ENCODE measurements at places on chromosomes 16 and 17.

GRCh38 chr17:4771519-4772234, at the start of gene TM4SF5:
Gene TM4SF5, plus strand, starts transcription at chr17:4771886. Its CDS starts 37 bp downstream, at chr17:4771923.
- no peak for DNase-seq

GRCh38 chr17:57370037-57370581, 113.8 kb downstream of the MSI2 start:
- DNase-seq, result no peak

GRCh38 chr17:42288803-42289610, 709 bp downstream of the STAT5A start:
- no peak for DNase-seq

DNA sequence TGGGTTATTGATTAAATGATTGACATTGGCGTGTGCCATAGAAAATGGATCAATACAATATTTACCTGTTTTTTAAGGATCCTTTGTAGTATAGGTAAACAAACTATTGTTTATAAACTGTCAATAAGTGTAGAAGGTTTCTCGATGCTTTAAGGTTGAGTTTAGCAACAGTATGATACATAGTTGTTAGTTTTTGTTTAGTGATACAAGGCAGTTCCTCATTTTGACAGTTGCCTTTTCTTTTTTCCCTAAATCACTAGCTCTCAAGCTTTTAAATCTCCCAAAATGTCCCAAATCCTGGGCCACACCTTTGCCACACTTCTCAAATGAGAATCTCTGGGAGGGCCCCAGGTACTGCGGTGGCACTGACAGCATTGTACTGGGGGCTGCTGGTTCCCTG, 57.3 kb downstream of the EPN2 start:
- DNase-seq, result no peak

GRCh38 chr17:82043507-82043906, 6.0 kb upstream of the DCXR start:
- DNase-seq, result no peak

GRCh38 chr17:74148446-74148845, 55.0 kb upstream of the RPL38 start:
- no peak for DNase-seq

- no peak for DNase-seq
These were observed 295.4 kb downstream of the TOX3 start for GRCh38 chr16:52251495-52251894.

GRCh38 chr16:58044266-58045019, 18.9 kb downstream of the MMP15 start:
- no peak for DNase-seq

- DNase-seq, result no peak
These were observed 75.9 kb downstream of the LMF1 start for GRCh38 chr16:894841-895240.

DNA sequence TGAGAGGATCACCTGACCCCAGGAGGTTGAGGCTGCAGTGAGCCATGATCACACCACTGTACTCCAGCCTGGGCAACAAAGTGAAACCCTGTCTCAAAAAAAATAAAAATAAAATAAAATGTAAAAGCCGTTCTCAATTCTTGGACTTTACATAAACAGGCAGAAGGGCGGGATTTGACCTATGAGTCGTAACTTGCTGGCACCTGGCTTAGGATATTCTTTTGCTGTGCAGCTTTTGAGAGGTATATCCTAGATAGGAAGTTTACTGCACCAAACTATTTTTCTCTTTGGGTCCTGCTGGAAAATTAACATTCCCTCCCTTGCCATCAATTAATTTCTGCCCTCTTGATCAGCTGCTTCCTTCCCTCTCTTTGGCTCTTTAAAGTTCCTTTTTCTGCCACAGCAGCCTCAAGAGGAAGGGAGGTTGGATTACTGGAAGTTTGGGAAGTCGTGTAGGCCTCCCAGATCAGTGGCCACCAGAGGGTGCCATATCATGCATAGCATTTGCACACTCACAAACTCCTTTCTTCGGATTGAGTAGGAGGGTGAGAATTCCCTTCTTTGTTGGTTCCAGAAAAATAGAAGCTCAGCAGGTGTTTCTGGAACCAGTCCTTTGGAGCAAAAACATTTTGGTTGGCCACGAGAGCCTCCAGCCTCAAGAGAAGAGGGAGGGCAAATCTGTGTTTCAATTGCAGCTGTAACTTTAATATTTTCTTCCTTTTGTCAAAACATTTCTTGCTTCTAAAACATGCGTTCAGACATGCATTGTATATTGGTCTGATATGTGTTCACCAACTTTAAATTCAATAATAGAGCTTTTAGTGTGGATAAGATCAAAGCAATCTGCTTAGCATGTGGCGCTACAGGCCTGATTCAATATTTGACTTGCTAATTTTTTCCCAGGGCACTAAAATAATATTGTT, 147.3 kb downstream of the CCDC182 start:
- no peak for DNase-seq

GRCh38 chr17:74270333-74270732, 3.7 kb upstream of the DNAI2 start:
- no peak for DNase-seq

DNA sequence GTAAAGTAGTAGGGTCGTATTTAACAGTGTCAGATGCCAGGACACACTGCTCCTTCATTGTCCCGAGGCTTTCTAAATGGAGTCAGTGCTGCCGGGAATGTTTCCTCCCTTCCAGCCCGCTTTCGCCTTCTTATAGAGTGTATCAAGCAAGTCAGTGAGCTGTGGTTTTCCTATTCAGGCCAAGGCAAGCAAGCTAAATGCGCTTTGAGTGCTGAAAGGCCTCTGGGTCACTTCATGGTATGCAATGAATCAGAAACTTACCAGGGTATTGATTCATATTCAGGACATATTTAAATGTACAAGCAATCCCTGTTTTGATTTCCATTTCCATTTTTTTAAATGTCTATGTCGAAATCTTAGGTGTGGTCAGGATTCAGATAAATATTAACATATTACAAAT, 327.9 kb upstream of the SOX9 start:
- no peak for DNase-seq

GRCh38 chr17:41894791-41895331, 23.9 kb downstream of the ACLY start:
- DNase-seq, result no peak

DNA sequence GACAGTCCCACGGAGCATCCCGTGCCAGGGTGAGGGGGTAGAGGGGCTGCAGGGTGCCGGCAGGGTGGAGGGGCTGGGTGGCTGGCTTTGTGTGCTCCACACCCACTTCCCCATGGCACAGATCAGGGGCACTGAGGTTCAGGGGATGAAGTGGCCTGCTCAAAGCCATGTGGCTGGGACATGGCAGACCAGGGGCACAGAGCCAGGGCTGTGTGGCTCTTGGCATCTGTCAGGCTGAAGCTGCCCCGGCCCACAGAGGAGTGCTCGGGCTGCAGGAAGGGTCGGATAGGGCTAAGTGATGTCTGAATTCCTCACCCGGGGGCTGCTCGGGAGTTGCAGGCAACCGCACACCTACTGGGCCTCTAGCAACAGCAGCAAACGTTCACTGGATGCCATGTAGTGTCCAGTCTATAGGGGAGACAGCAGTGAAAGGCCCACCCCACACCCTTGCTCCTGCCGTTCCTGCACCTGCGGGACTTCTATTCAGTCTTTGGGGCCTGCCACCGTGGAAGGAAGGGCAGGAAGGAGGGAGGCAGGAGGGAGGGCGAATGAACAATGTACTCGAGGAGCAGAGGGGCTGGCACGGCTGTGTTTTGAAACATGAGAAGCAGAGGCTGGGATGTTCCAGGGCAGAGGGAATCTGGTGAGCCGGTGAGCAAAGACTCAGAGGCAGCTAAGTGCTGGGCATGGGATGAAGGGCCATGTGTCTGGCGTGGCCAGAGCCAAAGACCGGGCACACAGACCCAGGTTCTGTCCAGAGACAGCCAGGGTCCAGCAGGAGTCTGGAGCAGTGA, 15.1 kb downstream of the SLC5A10 start:
- DNase-seq, result no peak

DNA sequence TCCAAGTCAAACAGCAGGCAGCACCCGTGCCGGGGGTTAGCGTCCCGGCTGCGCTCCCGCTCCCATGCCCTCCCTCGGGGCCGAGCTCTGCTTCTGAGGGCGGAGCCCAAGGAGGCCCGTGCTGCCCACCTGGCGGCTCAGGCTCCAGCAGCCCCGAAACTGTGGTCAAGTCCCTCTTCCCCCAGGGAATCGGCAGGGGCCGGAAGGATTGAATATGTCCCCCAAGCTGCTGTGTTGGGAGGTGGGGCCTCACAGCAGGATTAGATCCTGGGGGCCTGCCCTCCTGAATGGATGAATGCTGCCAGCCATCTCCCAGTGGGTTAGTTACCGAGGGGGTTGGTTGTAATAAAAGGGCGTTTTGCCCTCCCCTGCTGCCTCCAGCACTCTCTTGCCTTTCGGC, 33.9 kb downstream of the MAP2K3 start:
- no peak for DNase-seq

DNA sequence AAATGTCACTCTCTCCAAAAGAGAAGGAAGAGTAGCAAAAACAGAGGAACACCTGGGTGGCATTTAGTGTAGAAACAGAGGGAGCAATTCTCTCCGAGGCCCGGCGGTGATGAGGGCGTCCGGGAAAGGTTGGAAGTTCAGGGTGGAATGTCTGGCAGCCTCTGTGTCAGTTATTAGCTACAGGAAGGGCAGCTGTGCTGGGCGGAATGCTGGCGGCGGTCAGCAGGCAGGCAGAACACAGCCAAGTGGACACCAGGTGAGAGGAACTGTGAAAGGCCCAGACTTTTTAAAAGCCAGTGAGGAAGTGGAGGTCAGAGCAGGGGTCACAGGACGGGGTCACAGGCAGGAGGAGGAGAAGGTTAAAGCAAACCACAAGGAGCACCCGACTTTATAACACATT, 238.1 kb downstream of the NTN1 start:
- DNase-seq, result no peak

DNA sequence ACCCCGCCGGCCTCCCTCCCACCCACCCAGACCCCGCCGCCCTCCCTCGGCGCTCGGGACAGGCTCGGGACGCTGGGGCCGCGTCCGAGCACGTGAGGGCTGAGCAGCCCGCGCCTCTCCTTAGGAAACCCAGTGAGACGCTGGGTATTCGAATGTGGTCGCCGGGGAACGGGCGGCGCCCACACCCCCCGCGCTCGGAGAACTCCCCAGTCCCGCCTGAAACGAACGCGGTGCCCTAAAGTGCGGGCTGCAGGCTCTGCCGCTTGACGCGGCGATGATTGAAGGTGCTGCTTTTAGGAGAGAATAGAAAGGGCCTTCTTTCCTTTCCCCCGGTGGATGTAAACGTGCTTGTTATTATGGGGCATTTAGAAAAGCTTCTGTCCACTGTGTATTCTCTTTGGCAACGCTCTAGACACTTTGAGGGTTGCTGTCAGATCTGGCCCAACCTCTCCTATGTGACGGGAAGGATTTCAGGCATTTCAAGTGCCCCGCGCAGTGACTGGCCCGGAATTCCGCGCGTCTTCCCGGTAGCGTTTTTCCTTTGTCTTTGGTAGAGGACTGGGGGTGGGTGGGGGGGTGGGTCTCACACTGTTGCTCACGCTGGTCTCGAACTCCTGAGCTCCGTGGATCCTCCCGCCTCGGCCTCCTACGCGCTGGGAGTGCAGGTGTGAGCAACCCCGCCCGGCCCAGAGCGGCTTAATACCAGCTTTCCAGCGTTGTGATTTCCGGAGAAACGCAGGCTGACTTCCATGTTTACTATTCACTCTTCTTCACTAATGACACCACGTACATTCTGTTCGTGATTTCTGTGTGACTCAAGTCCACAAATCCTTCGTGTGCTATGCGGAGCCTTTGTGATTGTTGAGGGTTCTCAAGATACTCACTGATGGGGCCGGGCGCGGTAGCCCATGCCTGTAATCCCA, 21.8 kb upstream of the FOXK2 start:
- no peak for DNase-seq

GRCh38 chr17:44540246-44541084, 16.8 kb upstream of the FZD2 start:
- no peak for DNase-seq

GRCh38 chr17:42281571-42282096, 5.4 kb upstream of the STAT5B start:
- DNase-seq, result no peak

DNA sequence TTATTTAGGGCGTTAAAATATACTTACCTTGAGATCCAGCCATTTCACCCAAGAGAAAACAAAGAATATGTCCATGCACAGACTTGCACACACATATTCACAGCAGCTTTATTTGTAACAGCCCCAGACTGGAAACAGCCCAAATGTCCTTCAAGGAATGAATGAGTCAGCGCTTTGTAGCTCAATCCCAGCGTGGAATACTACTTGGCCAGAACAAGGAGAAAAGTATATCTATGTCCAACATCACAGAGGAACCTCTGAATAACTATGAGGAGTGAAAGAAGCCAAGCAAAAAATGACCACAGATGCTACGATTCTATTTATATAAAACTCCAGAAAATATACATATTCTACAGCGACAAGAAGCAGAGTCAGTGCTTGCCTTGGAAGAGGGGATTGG, 158.3 kb downstream of the ENGASE start:
- no peak for DNase-seq

DNA sequence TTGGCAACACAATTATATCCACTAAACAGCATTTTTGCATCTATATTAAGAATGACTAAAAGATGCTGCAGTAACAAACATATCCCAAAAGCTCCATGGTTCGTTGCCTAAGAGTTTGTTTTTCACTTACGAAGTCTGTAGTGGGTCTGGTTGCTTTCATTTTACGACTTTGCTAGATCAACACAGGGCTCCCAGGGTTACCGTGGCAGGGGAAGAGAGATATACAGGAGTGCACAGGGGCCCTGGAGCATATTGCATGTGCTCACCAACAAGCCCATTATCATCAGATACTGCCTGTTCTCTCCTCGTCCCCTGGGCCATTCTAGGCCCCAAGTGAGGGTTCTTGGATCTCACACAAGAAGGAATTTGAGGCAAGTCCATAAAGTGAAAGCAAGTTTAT, 3.1 kb upstream of the MMP2 start:
- DNase-seq, result no peak

DNA sequence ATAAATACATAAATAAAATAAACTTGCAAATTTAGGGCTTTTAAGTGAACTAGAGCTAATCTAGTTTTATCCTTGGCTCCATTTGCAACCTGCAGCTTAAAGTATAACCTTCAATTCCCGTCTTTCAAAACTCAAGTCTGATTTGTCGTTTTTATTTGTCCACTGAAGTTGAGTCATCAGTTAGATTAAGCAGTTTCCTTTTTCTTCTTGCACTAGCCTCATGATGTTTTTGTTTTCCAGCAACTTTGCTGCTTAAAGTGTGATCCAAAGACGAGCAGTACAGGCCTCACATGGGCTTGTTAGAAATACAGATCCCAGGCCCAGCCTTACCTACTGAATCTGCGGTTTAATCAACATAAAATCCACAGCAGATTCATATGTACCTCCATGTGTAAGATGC, 13.8 kb downstream of the ARSG start:
- DNase-seq, result no peak

DNA sequence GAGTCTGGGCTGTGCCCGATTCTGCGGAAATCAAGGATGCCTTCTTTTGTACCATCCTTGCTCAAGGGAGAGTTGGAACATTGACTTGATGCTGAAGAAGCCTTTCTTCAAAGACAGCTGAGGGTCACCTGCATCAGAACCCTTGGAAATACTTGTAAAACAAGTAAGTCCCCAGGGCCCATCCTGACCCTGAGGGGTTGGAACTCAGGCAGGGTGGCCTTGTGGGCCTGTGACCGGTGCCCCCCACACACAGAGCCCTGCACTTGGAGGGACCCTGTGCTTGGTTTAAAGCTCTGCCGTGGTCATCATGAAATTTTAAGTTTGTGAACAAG, 56.9 kb downstream of the WIPI1 start:
- DNase-seq, result no peak
